GM12878 (cell line): ENCODE measurements at places on chromosomes 5 and 9. TPM values are rescaled to one million over a fixed set of nuclear protein-coding genes. Genes with fewer than 3 reads are reported as not detected.
A peak's percentile ranks its signal among the peaks of the same experiment; 100 is the strongest.

DNA sequence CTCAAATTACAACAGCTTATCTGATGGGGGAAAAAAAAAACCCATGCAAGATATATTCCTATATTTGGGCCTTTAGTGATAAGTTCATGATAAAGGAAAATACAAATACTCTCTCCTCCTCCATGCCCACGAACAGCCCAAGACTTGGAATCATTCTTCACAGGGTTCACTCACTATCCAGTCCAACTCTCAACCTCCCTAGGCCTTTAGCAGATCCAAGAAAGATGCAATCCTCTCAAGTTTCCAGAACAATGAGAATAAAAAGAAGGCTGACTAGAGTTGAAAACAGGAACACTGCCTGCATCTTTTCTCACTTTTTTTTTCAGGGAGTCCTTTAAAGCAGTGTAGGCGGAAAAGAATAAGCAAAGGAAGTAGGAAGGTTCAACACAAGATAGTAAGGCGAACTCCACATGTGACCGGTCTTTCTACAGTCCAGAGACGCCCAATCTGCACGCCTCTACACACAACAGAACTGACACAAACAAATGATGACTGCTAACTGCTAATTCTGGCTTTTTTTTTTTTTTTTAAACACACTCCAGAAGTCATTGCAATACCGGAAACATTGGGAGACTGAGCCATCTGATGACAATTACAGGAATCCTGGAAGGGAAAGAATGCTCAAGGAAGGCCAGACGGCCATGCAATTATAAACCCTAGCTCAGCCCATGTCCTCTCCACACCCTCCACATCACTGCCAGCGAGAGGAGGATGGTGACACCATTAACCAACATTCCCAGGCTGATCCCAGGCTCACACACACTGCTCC lies 75.4 kb downstream of the BNC2 start:
- H3K4me1 ChIP-seq: no peaks in the 10 kb centered on the region
- no peaks in the 10 kb centered on the region for H3K27me3 ChIP-seq
- no peak overlapping the region for H3K4me3 ChIP-seq
- no peaks in the 10 kb centered on the region for H3K36me3 ChIP-seq
- DNase-seq: no peak

- H3K4me3 ChIP-seq: no peak overlapping the region
- no peaks in the 10 kb centered on the region for H3K27me3 ChIP-seq
- no peak for DNase-seq
- H3K4me1 ChIP-seq: no peaks in the 10 kb centered on the region
- no peak overlapping the region for H3K27ac ChIP-seq
- H3K36me3 ChIP-seq: no peaks in the 10 kb centered on the region
Observed at GRCh38 chr5:59489551-59489950, 404.0 kb downstream of the PDE4D start.

- H3K4me3 ChIP-seq: no peak overlapping the region
- H3K36me3 ChIP-seq: no peaks in the 10 kb centered on the region
- no peak overlapping the region for H3K27ac ChIP-seq
- DNase-seq: no peak
- no peaks in the 10 kb centered on the region for H3K4me1 ChIP-seq
Observed at GRCh38 chr9:16152276-16153101, 599.6 kb downstream of the CCDC171 start.

- DNase-seq: no peak
- no peaks in the 10 kb centered on the region for H3K27me3 ChIP-seq
- peaks cover 13% of the 10 kb centered on the region for H3K4me1 ChIP-seq
- H3K4me3 ChIP-seq: no peak overlapping the region
Observed at GRCh38 chr9:112853882-112854585, 36.6 kb downstream of the SLC46A2 start.

DNA sequence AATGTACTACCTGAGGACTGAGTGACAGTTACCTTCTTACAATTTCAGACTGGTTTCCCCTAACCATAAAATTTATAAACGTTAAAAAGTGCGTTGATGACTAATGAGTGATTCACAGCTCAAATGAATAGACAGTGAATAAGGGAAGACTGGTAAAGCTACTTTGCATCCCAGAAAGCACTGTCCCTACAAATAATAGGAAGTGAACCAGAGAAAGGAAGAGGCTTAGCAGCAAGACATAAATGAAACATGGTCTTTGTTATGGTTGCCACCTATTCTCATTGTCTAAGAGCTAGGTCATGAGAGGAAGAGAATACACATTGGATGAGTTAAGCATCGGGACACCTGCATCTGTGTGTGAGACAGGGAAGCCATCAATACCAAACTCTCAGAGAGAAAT lies 849.2 kb downstream of the TAF11L14 start:
- no peaks in the 10 kb centered on the region for H3K4me1 ChIP-seq
- no peaks in the 10 kb centered on the region for H3K36me3 ChIP-seq
- no peaks in the 10 kb centered on the region for H3K27me3 ChIP-seq

Gene RC3H2
- total RNA-seq: 21.9 and 25.5 TPM in 2 replicates

DNA sequence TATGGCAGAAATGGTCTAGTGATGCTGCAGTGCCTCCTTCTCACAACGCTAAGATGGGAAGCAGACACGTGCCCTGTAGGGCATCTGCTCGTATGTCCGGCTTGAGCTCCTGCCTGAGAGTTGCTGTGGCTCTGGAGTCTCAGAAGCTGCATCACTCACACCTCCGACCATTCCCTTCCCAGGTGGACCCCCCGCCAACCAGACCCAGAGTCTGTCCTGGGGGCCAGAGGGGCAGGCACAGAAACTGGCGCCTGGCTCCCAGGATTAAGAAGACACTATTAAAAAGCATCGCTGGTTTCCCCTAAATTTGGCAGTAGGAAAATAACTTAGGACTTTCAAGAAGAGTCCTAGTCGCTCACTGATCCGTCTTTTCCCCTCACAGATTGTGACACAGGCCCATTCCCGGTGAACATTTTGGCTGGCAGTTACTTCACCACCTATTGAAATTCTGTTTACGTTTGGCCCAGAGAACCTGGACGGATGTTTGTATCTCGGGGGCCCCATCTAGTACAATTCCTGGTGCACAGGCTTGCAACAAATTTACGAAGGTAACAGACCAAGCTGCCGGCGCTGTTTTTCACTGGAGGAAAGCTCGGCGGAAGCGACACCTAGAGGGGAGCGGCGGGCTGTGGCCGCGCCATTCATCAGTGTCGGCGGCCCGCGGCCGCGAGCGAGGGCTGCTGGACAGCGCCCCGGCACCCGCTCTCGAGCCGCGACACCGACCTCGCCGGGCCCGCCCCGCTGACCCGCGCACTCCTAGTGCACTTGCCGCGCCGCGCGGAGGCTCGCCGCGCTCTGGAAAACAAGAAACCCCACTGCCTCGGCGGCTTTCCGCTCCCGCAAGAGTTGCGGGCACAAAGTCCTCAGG lies 1.6 kb downstream of the FSTL4 start:
- H3K4me1 ChIP-seq: no peaks in the 10 kb centered on the region; the same call in 1 of the 2 replicates
- no peaks in the 10 kb centered on the region for H3K36me3 ChIP-seq
- no peak overlapping the region for H3K4me3 ChIP-seq

Gene CTSL
- total RNA-seq: 0.72 TPM in 1 of 2 replicates, not detected in the other

Gene DMAC1
- 65.4 and 66.8 TPM in 2 replicates for total RNA-seq

- no peak for DNase-seq
- peaks cover 3% of the 10 kb centered on the region; the same call in 1 of the 2 replicates for H3K4me1 ChIP-seq
- H3K27ac ChIP-seq: no peak overlapping the region
- H3K4me3 ChIP-seq: no peak overlapping the region
Observed at GRCh38 chr9:107212613-107213012, 70.5 kb upstream of the RAD23B start.

GRCh38 chr5:150277043-150277442 lies 12.5 kb downstream of the CAMK2A start:
- H3K4me1 ChIP-seq: no peaks in the 10 kb centered on the region
- H3K36me3 ChIP-seq: no peaks in the 10 kb centered on the region
- H3K27ac ChIP-seq: no peak overlapping the region
- DNase-seq: no peak
- peaks cover 10% of the 10 kb centered on the region for H3K27me3 ChIP-seq

DNA sequence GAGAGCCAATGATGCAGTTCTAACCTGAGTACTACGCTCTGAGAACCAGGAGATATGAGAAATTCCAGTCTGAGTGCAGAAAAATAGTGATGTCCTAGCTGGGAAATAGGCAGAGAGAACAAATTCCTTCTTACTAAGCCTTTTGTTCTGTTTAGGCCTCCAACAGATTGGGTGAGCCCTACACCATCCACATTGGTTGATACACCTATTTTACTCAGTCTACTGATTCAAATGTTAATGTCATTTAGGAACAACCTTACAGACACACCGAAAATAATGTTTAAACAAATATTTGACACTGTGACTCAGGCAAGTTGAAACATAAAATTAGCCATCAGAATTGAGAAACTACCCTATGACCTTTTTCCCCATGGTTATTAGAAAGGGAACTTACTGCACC lies 333.9 kb upstream of the IZUMO3 start:
- no peak overlapping the region for H3K27ac ChIP-seq
- no peak for DNase-seq

- H3K36me3 ChIP-seq: no peaks in the 10 kb centered on the region
- no peak for DNase-seq
- H3K4me1 ChIP-seq: no peaks in the 10 kb centered on the region
- no peak overlapping the region for H3K4me3 ChIP-seq
- no peak overlapping the region for H3K27ac ChIP-seq
Observed at GRCh38 chr9:78666818-78667414, 370.0 kb downstream of the PSAT1 start.

- H3K4me3 ChIP-seq: no peak overlapping the region
- no peak for DNase-seq
- H3K27ac ChIP-seq: no peak overlapping the region
- H3K36me3 ChIP-seq: no peaks in the 10 kb centered on the region; the same call in none of the 2 replicates
Observed at GRCh38 chr9:95880021-95880690, 4.7 kb downstream of the ERCC6L2 start.

Gene C5orf34
- 5.6 and 6.1 TPM in 2 replicates for total RNA-seq

Gene MCTP1
- total RNA-seq: 19.1 and 21.5 TPM in 2 replicates

Gene PLAC8L1
- not detected in 2 replicates for total RNA-seq

Gene PCDHA11
- 0.05 TPM in 1 of 2 replicates, not detected in the other for total RNA-seq

GRCh38 chr9:76404401-76404800 lies 10.2 kb upstream of the RFK start:
- no peak overlapping the region for H3K27ac ChIP-seq
- H3K4me3 ChIP-seq: no peak overlapping the region
- H3K27me3 ChIP-seq: no peaks in the 10 kb centered on the region
- H3K4me1 ChIP-seq: peaks cover 13% of the 10 kb centered on the region
- DNase-seq: no peak
- H3K36me3 ChIP-seq: no peaks in the 10 kb centered on the region

DNA sequence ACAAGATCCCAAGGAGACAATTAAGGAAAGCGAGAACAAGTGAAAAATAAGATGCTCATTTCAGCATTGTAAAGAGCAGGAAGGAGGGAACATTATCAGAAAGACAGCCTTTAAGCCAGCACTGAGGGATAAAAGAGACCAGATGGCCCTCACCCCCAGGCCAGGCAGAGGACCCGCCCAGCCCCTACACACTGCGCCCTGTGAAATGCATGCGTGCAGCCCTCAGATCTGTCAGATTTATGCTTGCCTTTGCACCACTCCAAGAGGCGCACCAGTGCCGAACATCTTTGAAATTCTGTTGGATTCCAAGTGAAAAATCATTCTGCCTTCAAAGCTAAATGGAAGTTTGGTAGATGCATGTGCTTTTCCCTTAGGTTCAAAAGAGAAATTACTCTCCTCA lies 378.0 kb downstream of the MLLT3 start:
- peaks cover 14% of the 10 kb centered on the region for H3K4me1 ChIP-seq
- H3K27ac ChIP-seq: no peak overlapping the region
- no peak overlapping the region for H3K4me3 ChIP-seq

Gene SH3TC2
- not detected in 2 replicates for total RNA-seq

GRCh38 chr5:10734037-10734709 lies 26.9 kb downstream of the DAP start:
- no peak overlapping the region for H3K27ac ChIP-seq
- no peak overlapping the region for H3K4me3 ChIP-seq
- H3K4me1 ChIP-seq: peaks cover 12% of the 10 kb centered on the region
- no peak for DNase-seq

DNA sequence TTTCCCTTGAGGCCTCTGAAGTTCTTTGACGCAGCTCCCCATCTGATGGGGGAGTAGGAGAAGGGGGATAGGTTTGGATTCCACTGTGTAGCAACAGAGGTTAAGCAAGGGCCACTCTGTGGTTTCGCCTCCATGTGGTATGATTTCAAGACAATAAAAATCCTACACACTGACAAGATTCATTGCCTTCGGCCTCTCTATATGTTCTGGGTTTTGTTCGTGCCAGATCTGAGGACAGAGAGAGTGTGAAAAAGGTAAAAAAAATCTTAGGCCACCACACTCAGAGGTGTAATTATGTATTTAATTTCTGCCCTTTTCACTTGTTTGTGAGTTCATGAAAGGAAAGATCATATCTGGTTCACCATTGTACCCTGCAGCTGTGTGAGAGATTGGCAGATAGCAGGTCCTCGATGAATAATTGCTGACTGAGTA lies 715.2 kb upstream of the ZNF608 start:
- no peaks in the 10 kb centered on the region for H3K4me1 ChIP-seq
- no peaks in the 10 kb centered on the region for H3K27me3 ChIP-seq
- no peak overlapping the region for H3K27ac ChIP-seq
- H3K36me3 ChIP-seq: no peaks in the 10 kb centered on the region
- no peak overlapping the region for H3K4me3 ChIP-seq

DNA sequence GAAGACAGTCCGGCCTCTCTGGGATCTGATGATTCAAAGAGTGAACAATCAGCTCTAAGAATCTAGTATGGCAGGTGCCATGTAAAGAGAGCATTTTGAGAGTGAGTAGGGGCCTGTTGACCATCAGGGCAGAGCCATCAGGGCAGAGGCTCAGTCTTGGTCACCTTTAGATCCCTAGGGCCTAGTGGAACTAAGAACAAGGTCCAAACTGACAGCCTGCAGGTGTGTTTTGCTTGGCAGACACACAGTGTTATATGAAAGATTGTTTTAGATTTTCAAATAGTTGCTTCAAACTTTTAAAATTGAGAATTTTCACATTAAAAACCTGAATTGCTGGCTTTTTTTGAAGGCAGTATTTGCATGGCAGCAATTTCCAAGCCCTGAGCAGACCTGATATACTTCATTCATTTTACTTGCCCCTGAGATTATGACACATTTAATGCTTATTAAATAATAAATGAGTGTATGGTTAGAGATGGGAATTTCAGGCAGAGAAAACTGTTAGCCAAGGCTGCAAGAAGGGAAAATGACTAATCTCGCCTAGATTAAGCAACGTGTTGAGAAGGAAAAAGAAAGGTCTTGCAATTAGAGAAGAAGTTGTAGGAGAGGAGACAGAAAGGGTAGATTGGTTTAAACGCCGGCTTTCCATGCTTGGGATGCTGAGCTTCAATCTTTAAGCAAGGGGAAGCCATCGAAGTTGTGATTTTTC lies 279.6 kb downstream of the ARRDC3 start:
- H3K4me3 ChIP-seq: no peak overlapping the region
- no peaks in the 10 kb centered on the region for H3K4me1 ChIP-seq
- H3K27me3 ChIP-seq: no peaks in the 10 kb centered on the region
- no peak overlapping the region for H3K27ac ChIP-seq

DNA sequence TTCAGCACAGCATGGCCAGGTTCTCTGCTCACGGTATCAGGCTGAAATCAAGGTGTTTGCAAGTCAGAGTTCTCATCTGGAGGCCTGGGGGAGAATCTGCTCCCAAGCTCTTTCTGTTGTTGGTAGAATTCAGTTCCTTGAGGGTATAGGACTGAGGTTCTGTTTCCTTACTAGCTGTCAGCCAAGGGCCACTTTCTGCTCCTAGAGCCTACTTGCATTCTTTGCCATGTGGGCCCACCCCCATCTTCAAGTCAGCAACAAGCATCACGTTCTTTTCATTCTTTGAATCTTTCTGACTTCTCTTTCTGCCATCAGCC lies 7.4 kb upstream of the CDC42SE2 start:
- no peak for DNase-seq
- H3K4me3 ChIP-seq: peak overlapping the region; percentile 13; the same call in 1 of the 2 replicates
- H3K36me3 ChIP-seq: no peaks in the 10 kb centered on the region; the same call in 1 of the 2 replicates
- H3K27me3 ChIP-seq: no peaks in the 10 kb centered on the region
- peak overlapping the region; percentile 73 for H3K27ac ChIP-seq

Gene SEMA6A
- 1.9 and 2.1 TPM in 2 replicates for total RNA-seq

- no peaks in the 10 kb centered on the region for H3K36me3 ChIP-seq
- no peak for DNase-seq
- no peak overlapping the region for H3K4me3 ChIP-seq
- H3K27me3 ChIP-seq: no peaks in the 10 kb centered on the region
- no peaks in the 10 kb centered on the region for H3K4me1 ChIP-seq
Observed at GRCh38 chr9:78697618-78698017, 400.7 kb downstream of the PSAT1 start.
